ENCODE measurements at places on chromosomes 11 and 22.

DNA sequence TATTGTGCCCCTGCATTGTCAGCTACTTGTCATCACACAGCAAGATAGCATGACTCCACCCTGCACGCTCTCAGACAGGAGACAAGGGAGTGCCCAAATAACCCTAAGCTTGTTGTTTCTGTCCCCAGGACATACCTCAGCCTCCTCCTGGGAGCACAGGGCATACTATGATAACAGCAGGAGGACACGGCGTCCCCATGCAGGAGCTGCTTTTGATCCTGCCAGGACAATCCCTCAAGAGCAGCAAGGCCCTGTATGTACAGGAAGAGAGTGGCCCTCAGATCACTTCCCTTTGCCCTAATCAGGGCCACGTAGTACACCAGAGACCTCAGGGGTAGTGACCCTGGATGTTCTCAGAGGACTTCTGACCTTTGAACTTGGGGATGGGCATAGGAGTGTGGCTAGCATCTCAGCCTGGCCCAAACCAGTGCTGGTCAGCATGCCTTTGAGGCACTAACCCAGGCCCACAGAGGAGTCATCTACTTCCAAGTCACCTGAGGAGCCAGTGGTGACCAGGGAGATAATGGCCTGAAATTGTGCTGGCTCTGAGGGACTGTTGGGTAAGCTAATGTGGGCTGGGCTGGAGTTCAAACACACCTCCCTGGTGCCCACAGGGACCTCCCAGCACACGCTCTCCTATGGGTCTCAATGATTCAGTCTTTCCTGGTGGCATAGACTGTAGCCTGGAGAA, 9.2 kb downstream of the APOA4 start:
- DNase-seq: no peak

DNA sequence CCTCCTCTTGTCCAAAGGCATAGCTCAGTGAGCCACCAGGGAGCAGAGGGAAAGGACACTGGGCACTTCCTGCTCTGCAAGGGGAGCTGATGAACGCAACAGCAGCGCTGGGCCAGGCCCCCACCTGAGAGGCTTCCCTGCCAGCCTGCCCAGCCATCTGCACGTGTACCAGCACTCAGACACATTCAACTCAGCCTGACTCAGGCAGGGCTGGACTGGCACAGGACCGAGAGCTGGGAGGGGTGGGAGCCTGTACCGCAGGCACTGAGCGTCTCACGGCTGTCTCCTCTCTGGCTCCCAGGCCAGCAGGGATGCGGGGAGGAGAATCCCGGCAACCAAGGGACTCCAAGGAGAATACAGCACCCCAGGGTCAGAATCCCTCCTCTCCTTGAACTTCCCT, 411.8 kb downstream of the CTTN start:
- no peak for DNase-seq

- DNase-seq: peak; percentile 87
Measured at GRCh38 chr11:72430741-72431570, 3.4 kb downstream of the CLPB start.

DNA sequence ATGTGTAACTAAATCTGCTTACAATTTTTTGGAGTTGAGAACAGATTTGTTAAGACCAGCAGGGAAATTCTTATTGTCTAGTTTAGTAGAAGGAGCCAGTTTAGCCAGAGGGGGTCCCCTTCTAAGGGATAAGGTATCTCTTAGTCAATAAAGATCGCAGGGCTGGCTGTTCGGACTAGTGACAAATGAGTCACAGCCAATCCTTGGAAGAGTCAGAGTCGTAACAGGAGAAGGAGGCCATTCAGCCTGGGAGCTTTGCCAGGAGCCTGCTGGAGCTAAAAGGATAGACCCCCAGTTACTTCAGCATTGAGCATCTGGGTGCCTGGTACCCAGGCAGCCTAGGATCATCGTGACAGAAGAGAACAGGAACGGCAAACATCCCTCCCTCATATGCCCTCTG, 191.6 kb upstream of the ARHGAP20 start:
- DNase-seq: no peak

GRCh38 chr11:12175694-12176241, 65.4 kb downstream of the MICAL2 start:
- DNase-seq: no peak

- DNase-seq: no peak
Measured at GRCh38 chr11:43941257-43941994, 1.0 kb upstream of the C11orf96 start.

DNA sequence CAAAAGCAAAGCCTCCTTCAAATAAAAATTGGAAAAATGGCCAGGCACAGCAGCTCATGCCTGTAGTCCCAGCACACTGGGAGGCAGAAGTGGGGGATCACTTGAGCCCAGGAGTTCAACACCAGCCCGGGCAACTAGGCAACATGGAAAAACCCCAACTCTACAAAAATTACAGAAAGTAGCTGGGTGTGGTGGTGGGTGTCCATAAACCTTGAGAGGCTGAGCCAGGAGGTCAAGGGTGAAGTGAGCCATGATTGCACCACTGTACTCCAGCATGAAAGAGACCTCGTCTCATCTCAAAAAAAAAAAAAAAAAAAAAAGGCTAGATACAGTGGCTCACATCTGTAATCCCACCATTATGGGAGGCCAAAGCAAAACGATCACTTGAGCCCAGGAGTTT, 22.3 kb downstream of the DDX6 start:
- no peak for DNase-seq

DNA sequence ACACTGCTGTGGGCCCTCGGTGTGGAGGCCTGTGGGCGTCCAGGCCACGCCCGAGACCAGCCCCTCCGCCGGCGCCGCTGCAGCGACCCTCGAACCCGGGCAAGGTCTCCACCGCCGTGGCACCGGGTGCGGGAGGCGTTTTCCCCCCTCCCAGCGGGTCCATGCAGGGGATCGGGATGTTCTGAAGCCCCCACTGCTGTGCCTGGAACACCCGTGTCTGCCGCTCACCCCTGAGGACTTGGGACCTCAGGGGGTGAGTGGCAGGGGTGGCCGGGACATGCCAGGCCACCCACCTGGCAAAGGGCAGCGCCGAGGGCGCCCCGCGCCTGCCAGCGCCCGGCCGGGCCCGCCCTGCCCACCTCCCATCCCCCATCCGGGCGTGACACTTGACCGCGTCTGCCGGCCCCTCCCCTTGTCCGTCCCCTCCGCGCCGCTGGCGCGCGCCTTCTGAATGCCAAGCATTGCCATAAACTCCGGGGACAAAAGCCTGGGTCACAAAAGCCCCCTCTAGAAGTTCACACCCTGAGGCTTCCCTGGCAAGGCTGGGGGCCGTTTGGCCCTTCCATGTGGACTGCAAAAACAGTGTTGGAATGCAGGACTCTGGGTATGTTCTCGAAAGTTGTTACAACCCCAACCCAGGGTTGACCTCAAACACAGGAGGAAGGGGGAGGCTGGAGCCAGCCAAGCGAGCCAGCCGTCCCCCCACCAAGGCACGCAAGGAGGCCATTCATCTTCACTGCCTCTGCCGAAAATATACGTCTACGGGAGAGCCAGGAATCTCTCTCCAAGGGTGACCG, 819 bp upstream of the KCNQ1OT1 start:
- DNase-seq: peak; percentile 75

GRCh38 chr22:49638788-49639187, 188.9 kb downstream of the BRD1 start:
- peak; percentile 35 for DNase-seq

- no peak for DNase-seq
Measured at GRCh38 chr11:128417607-128418324, 169.6 kb downstream of the ETS1 start.

DNA sequence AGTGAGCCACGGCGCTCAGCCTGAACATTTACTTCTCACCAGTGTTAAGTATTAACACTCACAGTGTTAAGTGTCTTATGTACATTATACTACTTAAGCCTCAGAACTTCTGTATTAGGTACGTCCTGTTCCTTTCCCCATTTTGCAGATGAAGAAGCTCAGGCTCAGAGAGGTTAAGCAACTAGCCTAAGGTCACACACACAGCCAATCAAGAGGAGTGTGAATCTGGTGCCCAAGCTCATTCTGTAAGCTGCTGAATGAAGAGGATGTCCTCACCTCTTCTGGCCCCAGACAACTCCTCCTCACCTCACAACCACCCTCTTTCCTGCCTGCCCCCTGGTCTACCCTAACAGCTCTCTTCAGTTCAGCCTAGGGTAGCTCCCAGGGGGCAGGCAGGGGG, 29.9 kb downstream of the CREB3L1 start:
- no peak for DNase-seq

GRCh38 chr11:76276046-76276780, 69.9 kb upstream of the WNT11 start:
- DNase-seq: no peak

DNA sequence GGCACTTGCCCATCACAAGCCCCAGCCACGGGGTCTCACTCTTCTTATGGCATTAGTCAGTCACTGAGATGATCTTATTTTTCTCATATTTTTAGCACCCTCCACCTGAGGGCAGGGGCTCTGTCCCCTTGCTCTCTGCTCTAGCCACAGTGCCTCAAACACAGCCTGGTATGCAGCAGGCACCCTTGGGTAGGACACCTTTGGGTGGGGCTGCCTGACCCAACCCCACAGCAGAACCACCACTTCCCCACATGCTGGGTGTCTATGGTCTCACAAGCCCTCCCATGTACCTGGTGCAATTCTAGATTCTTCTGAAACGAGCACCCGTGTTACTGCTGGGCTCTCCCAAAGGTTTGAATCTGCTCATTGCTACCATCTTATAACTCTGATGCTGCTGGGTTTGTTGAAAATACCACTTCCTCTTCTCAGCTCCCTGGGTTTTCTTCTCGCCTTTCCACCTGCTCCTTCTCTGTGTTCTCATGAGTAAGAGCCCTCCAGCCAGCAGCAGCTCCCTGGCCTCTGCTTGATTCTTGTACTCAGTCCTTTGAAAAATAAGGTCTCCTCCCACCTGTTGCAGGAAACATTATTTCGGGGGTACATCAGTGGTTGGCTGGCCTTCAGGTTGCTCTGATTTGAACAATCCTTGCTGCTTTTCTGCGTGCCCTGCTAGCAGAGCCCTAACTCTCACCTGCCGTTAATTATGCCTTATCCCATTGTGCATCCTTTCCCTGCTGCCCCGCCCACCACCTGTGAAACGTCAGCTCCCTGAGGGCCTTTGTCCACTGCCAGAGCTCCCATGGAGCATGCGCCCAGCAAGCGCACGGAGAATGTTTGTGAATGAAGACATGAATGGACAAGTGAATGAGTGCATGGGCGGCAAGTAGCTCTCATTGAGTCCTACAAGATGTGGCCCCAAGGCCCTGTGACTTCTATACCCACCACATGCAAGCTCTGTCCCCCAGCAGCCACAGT, 1181.6 kb downstream of the TBC1D22A start:
- no peak for DNase-seq

DNA sequence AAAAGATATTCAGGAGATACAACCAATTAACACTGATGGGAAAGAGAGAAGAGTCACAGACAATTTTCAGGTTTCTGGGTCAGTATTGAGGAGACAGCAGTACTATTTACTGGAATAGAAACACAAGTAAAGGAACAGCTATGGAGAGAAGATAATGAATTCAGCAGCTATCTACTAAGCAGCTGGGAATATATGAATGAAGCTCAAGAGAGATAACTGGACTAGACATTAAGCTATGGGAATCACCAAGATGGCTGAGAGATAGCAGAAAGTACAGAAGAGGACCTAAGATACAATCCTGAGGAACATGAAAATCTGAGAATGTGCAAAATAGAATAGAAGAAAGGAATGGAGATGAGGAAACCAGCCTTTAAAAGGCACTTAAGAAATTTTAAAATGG, 15.9 kb downstream of the ALG9 start:
- DNase-seq: no peak

DNA sequence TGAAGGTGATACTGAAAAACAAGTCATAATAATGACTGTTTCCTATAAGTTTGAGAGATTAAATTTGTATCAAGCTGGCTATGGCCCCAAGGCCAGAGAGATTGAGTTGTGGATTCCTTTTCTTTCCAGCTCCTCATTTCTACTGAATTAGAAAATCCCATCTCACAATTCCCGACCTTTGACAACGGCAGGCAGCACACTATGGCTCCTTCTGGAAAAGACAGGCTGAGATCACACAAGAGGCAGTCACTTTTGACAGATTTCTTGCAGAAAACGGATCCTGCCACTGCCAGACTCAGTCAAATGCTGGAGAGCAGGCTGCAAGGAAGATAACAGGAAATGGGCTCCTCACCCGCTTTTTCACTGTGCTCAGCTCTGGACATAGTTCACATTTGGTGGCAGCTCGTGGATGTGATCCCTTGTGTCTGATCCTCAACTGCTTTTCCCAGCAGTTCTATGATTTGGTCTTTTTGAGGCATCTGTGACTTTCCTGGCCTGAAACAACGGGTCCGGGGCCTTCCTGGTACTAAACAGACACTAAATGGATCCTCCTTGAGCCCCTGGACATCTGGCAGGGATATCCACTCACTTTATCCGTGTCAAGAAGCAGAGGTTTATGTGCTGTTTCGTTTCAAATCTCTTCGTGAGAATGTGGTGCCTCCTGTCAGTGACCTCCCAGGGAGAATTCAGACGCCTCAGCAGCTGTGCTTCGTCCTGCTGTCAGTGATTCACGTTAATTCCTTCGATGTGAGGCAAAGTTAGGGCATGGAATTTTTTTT, 26.1 kb upstream of the RTL6 start:
- DNase-seq: peak; percentile 14

DNA sequence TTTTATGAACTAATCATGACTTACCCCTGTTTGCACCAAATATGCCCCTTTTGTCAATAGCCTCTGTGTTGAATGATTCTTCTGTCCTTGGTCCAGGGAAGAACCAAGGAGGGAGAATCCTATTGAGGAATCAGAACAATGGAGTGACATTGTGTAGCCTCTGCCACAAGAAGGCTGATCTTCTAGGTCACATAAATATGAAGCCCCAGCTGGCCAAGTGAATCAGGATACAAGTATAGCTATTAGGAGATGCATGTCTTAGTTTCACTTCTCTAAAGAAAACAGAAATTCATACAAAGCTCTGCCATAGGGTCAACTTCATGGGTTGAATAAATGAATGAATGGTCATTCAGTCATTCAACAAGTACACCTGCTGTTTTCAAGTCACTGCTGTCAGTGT, 118.2 kb upstream of the BLID start:
- DNase-seq: no peak

DNA sequence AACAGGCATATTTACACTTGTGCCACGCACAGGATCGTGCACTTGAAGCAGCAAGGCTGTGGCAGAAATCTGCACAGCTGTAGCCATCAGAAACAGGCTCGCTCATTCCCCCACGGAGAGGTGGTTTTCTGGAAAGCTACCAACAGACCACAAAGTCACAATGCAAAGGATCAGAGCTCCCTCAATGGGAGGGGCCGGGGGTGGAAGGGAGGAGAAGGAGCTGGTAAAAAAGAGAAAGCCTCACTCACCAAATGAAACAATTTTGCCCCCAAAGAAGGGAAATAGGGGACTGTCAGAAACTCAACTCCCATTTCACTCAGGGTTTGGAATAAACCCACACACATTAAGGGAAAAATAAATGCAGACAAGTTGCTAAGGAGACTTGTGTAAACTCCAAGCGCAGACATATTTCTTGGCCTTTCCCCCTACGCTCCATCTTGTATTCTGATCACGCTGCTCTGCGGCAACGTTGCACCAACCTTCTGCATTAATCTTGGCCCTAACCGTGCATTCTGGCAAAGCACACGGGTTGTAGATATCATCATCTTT, 43.2 kb upstream of the BLID start:
- DNase-seq: no peak
